A172 (cell line): ENCODE measurements at places on chromosomes 3 and 15.

DNA sequence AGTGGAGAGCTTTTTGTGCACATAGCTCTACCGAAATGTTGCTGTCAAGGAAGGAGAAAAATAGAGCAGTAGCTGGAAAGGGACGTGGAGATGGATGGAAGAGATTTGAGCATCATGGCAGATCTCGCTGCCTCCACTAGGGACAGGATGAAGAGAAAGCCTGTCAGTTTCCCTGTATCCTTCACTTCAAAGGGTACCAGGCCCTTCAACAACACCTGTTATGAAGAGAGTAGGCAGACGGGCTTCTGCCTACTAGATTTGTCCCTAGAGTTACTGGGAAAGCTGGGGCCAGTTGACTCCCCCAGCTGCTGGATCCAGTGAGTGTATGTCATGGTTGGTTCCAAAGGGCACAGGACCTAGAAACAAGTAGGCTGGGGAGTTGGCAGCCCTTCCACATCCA lies 150.8 kb downstream of the TLE3 start:
- no peak for DNase-seq

GRCh38 chr15:65421360-65422215 lies 1.2 kb downstream of the IGDCC4 start:
- DNase-seq, result no peak

- no peak for DNase-seq
Observed at GRCh38 chr15:51299187-51300015, 39.0 kb downstream of the CYP19A1 start.

GRCh38 chr3:43522727-43523362 lies 99.0 kb downstream of the ANO10 start:
- peak; percentile 30 for DNase-seq

- no peak for DNase-seq
Observed at GRCh38 chr3:64568895-64569517, 118.8 kb downstream of the ADAMTS9 start.

DNA sequence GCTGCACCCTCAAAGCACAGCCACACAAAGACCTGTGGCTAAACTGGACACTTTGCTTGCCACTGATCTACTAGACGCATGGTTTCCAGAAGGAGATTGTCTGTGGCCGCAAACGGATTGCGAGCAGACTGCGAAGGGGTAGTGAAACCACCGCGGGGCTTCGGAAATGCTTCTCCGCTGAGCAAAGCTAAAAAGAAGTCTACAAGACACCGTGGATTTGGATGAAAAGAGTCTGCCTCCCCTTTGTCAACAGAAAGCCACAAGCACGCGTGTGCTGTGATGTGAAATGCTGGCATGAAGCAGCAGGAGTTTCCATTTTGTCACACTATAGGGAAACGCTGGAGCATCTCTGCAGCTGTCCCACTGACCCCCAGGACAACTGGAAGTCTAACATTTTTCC lies 63.0 kb downstream of the TMEM44 start:
- no peak for DNase-seq

GRCh38 chr15:60557191-60557618 lies 78.3 kb upstream of the ICE2 start:
- no peak for DNase-seq

DNA sequence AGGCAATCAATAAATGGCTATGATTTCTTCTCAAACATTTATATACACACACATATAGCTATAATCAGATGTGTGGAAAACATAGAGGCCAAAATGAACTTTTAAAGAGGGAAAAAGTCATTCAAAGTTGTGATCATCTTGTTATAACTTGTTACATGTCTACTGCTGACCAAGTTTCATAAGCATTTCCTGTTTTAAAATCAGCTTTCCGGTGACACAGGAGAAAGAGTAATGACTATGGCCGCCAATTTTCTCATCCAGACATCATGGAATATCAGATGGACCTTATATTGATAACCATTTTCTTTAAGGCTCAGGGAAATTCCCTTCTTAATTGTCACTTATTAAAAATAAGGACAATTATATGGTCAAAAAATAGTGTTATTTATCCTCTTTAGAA lies 71.7 kb upstream of the AGTR1 start:
- no peak for DNase-seq

DNA sequence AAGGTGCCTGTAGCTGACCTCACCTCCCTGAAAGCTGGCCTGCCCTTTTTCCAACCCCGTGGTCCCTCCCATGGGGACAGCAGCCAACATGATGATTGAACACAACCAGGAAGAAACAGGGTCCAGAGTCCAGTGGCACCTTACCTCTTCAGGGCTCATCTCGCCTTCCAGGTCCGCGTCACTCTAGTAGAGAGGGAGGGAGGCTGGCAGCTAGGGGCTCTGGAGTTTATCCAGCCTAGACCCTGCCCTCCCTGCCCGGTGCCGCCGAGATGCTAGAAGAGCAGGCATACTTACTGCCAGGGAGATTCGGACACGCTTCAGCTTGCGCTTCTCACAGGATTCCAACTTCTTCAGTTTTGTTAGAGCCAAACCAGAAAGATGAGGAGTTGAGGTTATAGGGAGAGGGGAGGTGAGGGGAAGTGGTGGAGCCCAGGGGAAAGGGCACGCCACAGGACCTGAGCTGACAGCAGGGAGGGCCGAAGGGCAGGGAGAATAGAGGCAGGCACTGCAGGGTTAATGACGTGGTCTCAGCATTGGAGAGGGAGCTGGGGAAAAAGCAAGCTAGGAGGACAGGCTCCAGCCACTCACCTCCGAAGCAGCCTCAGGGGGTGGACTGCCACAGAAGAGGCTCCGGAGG lies 9.1 kb downstream of the CLCN2 start:
- DNase-seq, result no peak

DNA sequence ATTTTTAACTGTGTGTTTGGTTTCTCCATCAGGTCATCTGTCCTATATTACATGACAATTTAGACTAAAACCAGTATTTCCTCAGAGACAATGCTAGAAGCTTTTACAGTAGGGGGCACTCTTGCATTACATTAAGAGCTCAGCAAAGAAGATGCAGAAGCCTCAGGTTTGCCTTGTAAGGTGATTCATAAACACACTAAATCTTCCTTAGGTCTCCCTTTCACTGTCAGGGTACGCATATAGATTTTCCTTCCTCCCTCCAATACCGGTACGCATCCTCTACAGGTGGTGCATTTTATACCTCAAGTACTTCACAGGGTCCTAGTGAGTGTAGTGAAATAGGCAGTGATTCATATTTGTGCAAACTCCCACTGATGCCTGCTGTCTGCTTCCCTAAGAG lies 46.5 kb downstream of the CD86 start:
- DNase-seq, result peak; percentile 45

- DNase-seq, result no peak
Observed at GRCh38 chr3:95781598-95781997, 1032.8 kb upstream of the EPHA6 start.

GRCh38 chr3:45034612-45035252 lies 8.6 kb downstream of the CLEC3B start:
- peak; percentile 59 for DNase-seq

DNA sequence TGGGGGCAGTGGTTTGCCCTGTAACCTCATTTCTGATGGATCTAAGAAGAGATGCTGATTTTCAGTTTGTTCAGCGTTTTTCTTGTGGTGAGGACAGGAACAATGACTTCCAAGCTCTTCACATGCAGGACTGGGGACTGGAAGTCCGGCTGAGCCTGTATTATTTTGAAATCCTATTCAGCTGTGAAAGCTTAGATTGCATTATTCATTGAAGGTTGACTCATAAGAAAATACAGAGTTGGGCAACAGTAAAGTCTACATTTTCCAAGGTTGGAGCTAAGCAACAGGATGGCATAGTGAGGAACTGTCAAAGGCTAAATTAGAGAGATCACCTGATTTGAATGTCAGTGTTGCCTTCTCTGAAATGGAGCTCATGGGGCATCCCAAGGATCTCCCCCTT lies 230.9 kb upstream of the FEZF2 start:
- peak; percentile 72 for DNase-seq

DNA sequence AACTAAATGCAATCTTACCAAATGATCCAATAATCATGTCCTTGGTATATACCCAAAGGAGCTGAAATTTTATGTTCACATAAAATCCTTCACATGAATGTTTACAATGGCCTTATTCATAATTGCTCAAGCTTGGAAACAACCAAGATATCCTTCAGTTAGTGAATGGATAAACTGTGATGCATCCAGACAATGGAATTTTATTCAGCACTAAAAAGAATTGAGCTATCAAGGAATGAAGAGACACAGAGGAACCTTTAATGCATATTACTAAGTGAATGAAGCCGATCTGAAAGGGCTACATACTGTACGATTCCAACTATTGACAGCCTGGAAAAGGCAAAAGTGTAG lies 168.4 kb downstream of the PDE8A start:
- DNase-seq, result no peak

- no peak for DNase-seq
Observed at GRCh38 chr15:25862472-25863110, 536 bp downstream of the ATP10A start.

- DNase-seq, result no peak
Observed at GRCh38 chr3:50545781-50546180, 21.8 kb downstream of the C3orf18 start.

- no peak for DNase-seq
Observed at GRCh38 chr15:65962187-65962586, 92.9 kb downstream of the RAB11A start.

- DNase-seq, result no peak
Observed at GRCh38 chr3:115861166-115861733, 237.9 kb downstream of the GAP43 start.

DNA sequence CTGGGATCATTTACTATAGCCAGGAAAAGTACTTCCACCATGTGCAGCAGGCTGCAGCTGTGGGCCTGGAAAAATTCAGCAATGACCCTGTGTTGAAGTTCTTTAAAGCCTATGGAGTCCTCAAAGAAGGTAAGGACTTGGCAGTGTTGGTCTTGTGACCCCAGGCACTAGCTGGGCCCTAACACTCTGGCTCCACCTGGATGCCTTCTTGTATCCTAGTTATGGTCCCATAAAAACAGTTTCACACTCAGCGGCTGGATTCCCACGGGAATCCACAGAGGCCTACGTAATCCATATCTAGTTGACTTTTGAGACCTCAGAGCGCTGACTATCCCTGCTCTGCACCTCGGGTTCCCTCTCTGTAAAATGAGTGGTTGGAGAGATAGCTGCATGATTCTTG lies 1.6 kb downstream of the TTC21A start:
- DNase-seq, result no peak

GRCh38 chr3:172296975-172297332 lies 151.3 kb downstream of the GHSR start:
- no peak for DNase-seq

DNA sequence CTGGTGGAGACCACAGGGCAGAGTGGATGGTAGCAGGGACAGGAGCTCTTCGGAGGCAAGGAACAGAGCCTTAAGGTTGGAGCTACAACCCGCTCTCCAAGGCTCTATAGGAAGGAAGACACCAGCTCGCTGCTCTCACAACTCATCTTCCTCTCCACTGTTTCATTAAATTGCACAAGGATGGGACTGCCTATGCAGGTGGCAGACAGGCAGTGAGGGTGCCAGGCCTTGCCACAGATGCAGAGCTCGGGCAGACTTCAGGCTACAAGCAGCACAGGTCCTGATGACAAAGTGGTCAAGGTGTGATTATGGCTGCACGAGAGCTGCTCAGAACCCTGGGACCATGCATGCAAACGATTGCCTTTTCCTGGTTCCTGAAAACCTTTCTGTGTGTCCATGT lies 144.6 kb downstream of the FOXP1 start:
- no peak for DNase-seq

- no peak for DNase-seq
Observed at GRCh38 chr3:64260431-64260830, 35.2 kb upstream of the PRICKLE2 start.
